NCI-H748 treated with DMSO at 0.1 percent for 48 hours (cell line): ENCODE measurements at places on chromosomes 6 and 20.
A peak's percentile ranks its signal among the peaks of the same experiment; 100 is the strongest.

- no peak for DNase-seq
These were observed 31.8 kb downstream of the PXDC1 start for GRCh38 chr6:3719462-3720308.

DNA sequence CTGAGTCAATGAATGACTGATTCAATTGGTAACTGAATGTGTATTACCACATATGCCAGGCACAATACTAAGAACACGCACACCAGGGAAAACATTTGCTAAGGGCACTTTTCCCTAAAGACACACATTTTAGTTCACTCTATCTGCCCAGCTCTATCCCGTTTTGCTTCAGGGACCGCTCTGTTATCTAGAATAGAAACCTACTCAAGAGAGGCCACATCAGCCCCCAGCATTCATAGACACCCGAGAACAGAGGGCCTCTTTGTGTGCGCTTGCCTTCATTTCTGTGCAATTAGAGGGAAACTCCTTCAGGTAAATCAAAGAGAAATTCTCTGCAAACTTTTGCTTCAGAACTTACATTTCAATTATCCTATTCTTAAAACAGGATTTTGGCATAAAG, 50.3 kb downstream of the DZANK1 start:
- DNase-seq = no peak

DNA sequence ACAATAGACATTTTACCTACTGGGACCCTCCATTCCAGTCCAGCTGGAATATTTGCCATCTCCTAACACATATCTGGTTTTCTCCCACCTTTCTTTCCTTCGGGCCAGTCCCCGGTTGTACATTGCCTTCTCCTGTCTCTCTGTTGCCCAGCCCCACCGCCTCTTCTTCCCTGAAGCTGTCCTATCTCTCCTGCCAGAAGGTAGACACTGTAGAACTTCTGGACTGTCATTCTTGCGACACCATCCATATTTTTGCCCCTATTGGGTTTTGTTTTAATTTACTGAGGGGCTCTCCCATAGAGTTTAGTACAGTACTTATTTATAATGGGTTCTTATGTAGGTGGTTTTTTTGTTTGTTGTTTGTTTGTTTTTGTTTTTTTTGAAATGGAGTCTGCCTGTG, 4.9 kb downstream of the PTK7 start:
- no peak for DNase-seq

- DNase-seq = no peak
These were observed 575 bp upstream of the MICAL1 start for GRCh38 chr6:109456111-109456583.

DNA sequence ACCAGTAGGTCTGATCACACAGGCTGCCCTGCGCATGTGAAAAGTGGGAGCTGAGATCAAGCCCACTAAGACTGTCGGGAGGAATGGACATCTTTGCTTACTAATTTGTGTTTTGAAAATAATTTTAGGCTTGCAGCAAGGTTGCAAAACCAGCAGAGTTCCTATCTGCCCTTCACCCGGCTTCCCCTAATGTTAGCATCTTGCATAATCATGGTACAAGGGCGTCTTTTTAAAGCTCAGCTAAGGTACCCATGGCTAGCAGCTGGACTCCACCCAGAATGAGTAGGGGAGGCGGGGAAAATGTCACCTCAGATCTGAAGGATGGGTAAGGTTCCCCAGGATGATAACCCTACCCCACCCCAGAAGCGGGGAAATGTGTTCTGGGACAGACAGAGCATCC, 25.3 kb upstream of the BMP7 start:
- no peak for DNase-seq

GRCh38 chr6:142892254-142893021, 52.5 kb downstream of the HIVEP2 start:
- no peak for DNase-seq

DNA sequence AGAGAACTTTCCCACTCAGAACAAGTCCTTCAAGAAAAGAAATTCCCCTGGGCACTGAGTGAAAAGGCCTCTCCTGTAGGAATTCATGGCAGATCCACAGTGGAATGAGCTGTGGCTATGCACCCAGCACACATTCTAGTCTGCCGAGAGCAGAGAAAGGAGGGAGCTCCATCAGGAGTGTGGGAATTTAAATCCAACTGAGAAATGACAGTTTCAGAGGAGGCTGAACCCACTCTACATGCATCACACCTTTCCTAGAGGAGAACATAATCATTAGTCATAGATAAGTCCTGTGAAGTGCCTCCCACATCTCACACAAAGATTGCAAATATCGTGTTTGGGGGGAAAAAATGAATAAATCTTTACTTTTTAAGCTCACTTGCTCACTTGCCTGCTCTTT, 530.2 kb upstream of the HTR1E start:
- no peak for DNase-seq

GRCh38 chr20:40304119-40304613, 384.9 kb downstream of the MAFB start:
- DNase-seq = no peak

DNA sequence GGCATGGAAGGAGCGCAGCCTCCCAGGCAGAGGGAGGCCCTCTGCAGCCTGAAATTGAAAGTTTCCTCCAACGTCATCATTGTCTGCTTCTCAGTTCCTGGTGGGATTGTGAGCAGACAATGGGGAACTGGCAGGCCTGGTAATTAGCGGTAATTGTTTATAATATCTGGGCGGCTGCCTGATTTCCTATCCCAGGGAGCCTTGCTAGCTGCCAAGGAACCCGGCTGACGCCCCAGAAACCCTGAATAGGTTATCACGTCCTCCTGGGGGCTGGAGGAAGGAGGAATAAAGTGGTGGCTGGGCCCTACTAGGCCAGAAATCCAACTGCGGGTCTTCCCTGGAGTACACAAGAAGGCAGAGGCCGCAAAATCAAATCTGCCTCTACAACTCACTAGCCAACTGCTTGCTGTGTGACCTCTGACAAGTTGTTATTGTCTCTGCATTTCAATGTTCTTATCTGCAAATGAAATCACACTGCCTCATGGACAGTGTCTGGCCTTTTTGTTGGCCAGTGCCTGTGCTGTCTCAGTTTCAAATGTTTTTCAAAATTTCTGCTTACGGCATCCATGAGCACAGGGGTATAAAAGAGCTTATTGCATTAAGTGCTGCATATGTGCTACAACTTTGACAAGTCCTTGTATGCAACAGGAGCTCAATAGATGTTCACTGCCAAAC, 16.9 kb downstream of the KCNK15 start:
- no peak for DNase-seq

- DNase-seq = no peak
These were observed 6.3 kb downstream of the MAPK14 start for GRCh38 chr6:36033935-36034334.

GRCh38 chr20:50913690-50914375, 17.4 kb downstream of the ADNP start:
- DNase-seq = no peak

- no peak for DNase-seq
These were observed 143.6 kb downstream of the VEGFA start for GRCh38 chr6:43913375-43914271.

- DNase-seq = no peak
These were observed 17.3 kb downstream of the SMAP1 start for GRCh38 chr6:70684794-70685493.

GRCh38 chr6:64146876-64147275, 511.3 kb downstream of the PHF3 start:
- DNase-seq = no peak

- DNase-seq = no peak
These were observed 726.7 kb upstream of the ADGRB3 start for GRCh38 chr6:67908379-67908778.

DNA sequence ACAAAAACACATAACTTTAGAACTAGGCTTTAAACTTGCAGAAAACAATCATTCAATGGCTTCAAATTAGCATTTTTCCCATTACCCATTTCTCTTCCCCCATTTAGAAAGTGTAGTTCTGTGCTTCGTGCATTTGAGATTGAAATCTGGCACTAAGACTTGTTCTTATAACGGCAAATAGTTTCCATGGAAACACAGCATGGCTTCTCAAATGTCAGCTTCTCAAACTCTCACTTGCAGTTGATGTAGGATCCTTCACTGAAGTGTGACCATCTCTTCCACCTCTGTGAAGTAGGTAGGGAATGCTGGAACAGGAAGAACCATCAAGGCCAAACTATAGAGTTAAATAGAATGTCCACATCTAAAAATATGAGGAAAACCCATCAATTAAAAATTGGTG, 52.2 kb downstream of the MANEA start:
- DNase-seq = no peak

DNA sequence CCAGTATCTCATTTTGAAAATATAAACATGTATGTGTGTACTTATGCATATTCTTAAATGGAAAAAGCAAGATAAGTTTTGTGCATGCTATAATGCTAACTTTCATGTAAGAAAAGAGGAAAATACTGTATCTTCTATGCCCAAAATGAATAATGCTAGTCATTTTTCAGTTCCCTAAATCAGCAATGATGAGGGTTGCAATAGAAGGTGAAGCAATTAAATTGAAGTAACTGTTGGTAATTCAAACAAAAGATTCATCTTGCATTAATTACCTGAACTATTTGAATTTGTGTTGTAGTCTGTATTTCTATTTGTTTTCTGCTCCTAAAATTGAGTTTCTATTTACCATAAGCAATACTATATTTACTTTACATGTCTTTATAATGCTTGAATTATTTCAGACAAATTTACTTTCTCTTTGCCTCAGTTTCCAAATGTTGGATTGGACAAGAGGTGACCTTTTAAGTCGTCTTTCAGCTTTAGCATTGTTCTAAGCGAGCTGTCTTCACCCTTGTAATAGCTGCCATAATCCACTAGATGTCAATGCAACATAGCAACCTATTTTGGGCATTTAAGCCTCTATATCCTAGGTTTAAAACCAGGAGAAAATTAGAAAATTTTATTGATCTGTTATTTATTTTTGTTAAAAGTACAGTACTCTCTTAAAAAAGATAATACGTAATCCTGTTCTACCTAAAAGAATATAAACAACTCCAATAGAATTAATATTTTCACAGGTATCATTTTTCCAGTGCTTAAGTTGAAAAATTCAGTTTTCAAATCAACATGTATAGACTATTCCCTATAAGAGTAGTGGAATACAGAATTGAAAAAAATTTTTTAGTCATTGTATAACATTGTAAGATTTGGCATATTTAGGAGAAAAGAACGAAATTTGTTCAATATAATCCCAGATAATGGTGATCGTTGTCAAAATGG, 52.3 kb upstream of the IFNGR1 start:
- peak; percentile 53 for DNase-seq

DNA sequence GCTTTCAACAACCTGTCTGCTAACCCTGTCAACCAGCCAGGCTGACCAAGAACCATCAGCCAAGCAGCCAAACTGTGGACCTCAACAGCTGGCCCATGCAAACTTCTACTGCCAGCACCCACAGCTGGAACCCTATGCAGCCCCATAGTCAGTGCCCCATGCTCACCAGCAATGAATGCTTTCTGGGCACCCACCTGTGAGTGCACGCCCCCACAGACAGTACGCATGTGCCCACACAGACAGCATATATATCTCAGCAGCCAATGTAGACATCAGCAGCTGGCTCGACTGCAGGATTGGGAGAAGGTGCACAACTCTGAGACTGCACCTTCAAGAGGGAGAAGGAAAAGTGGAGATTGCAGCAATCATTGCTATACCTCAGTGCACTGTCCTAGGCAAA, 1534.6 kb downstream of the GRIK2 start:
- DNase-seq = no peak

GRCh38 chr6:150250826-150251225, 108.0 kb downstream of the PPP1R14C start:
- peak; percentile 6 for DNase-seq

GRCh38 chr6:28282926-28283325, 1.6 kb downstream of the PGBD1 start:
- DNase-seq = no peak

DNA sequence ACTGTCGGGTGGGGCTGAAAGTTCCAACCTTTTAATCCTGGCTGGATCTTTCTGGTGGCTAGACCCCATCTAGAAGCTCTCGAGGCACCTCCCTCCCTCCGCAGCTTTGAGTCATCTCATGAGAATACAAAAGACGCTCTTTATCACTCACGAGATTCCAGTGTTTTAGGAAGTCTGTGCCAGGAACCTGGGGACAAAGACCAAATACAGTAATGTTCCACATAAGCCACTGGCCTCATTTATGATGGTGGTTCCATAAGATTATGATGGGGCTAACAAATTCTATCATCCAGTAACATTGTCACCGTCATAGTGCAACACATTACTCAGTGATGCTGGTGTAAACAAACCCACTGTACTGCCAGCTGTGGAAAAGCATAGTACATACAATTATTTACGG, 48.7 kb downstream of the NCOA7 start:
- DNase-seq = no peak

DNA sequence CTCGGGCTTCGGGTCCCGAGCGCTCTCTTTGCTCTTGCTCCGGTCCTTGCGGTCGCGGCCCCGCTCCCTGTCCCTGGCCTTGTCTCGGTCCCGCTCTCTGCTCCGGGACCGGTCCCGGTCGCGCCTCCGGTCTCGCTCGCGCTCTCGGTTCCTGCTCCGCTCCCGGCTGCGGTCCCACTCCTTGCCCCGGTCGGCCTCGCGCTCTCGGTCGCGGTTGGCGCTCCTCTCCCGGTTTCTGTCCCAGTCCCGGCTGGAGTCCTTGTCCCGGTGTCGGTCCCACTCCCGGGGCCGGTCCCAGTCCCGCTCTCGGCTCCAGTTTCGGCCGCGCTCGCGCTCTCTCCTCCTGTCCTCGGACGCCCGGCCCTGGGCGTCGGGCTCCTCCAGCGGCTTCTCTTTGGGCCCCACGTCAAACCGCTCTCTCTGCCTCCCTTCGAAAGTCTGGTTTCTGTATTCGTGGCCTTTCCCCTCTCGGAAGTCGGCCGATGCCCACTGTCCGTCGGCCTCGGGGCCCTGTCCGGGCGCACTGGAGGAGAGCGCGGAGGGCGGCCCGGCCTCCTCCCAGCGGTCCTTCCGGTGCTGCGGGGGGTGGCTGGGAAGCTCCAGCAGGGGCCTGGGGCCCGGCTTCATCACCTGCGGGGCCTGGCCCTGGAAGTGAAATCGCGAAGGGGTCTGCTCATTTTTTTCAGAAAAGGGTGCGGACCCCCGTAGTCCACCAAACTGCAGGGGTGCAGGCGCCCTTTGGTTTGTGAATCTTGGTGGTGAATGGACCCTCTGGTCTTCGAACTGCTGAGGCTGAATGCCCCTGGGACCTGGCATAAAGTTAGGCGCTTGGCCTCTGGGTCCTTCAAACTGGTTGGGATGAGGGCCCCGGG, 17.9 kb upstream of the TCFL5 start:
- DNase-seq = no peak

DNA sequence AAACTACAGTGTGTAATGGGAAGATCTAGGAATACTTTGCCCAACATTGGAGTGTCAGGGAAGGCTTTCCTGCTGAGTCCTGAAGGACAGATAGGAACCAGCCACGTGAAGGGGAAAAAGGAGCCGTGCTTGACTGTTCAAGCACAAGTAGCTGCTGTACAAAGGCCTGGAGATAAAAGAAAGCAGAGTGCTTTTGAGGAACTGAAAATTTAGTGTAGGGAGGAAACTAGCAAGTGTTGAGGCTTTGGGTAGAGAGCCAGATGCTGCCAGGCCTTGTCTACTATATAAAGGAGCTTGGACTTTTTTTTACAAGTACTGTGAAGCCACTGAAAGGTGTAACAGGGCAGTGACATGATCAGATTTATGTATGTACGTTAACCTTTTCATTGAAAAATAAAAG, 39.0 kb downstream of the DSE start:
- no peak for DNase-seq
